ENCODE measurements at places on chromosomes 2 and 18.

- no peak for DNase-seq
Measured at GRCh38 chr2:187943772-187944369, 347.8 kb upstream of the GULP1 start.

GRCh38 chr2:224545884-224546644, 39.1 kb downstream of the CUL3 start:
- DNase-seq, result no peak

- no peak for DNase-seq
Measured at GRCh38 chr2:60456115-60456770, 97.2 kb downstream of the BCL11A start.

DNA sequence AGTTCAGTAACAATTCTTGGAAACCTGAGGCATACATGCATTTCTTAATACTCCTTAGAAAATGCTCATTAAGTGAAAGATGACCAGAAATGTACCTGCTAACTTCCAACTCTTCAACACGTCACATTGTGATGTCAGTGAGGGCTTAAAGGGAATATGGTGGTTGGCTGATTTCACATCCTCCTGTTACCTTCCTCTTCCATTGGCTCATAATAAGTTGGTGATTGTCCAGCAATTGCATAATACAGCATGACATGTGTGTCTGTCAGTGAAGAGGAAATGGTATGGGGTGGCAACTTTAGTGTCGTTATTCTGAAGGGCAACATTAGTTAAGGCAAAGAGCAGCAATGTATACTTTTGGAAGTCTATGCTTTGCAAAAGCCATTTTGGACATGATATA, 26.0 kb downstream of the PLEK start:
- no peak for DNase-seq

GRCh38 chr2:27792759-27793158, 21.2 kb downstream of the MRPL33 start:
- DNase-seq, result no peak

DNA sequence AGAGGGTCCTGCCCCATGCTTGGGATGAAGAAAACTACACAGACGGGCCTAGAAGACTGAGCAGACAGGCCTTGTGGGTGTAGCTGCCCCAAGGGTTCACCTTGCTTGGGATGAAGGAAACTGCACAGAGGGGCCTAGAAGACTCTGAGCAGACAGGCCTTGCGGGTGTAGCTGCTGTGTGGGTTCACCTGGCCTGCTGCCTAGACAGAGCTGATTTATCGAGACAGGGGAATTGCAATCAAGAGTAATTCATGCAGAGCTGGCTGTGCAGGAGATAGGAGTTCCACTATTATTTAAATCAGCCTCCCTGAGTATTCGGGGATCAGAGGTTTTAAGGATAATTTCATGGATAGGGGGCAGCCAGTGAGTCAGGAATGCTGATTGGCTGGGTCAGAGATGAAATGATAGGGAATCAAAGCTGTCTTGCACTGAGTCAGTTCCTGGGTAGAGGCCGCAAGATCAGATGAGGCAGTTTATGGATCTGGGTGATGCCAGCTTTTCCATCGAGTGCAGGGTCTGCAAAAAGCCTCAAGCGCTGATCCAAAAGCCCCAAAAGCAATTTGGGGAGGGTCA, 341.4 kb downstream of the GALR1 start:
- no peak for DNase-seq

DNA sequence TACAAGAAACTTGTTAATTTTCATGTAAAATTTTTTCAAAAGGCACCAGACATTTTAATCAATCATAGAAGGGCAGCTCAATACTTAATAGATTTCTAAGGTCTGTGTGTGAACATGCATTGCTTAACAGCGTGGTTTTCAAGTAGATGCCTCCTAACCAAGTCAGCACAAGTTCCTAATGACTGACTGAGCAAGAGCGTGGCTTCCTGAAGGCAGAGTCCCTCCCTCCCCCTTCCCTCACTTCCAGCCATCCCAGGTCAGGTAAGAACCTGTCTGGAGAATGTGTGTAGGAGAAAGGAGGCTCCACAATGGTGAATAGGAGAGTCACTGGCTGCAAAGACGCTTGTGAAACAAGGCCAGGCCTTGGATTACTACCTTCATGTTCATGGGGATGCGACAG, 33.5 kb upstream of the DAPL1 start:
- no peak for DNase-seq

- no peak for DNase-seq
Measured at GRCh38 chr2:224973112-224974016, 68.9 kb downstream of the DOCK10 start.

DNA sequence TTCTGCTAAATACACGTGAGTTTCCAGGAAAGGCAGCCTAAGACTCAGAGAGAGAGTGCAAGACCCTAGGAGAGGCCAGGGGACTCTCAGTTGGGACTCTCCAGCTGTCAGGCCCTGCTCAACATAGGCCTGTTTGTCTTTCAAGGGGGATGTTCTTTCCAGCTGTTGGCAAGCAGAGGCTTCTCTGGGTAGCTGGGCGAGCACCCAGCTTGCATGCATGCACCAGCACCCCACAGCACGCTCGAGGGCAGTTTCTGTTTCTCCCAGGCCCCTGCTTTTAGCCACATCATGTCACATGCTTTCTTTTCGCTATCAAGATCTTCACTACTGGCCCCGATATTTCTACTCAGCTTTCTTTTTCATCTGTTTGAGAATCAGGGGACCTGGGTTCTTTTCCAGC, 479.3 kb upstream of the HS6ST1 start:
- DNase-seq, result no peak

DNA sequence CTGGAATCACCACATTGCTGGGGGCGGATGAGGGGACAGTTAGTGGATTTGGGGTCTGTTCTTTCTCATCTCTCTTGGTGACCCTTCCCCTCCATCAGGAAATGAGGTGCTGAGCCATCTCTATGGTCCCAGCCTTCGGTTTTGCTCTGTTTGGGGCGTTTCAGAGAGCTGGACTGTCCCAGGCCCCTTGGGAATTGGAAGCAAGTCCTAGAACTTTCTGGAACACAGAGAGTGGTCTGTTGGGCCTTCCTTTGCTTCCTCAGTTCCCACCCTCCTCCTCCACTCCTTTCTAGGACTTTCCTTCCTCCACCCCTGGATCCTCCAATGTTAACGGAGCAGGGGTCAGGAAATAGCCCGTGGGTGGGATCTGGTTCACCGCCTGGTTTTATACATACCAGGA, 17.0 kb downstream of the RRM2 start:
- no peak for DNase-seq

GRCh38 chr2:171858397-171858958, 35.6 kb downstream of the SLC25A12 start:
- no peak for DNase-seq

DNA sequence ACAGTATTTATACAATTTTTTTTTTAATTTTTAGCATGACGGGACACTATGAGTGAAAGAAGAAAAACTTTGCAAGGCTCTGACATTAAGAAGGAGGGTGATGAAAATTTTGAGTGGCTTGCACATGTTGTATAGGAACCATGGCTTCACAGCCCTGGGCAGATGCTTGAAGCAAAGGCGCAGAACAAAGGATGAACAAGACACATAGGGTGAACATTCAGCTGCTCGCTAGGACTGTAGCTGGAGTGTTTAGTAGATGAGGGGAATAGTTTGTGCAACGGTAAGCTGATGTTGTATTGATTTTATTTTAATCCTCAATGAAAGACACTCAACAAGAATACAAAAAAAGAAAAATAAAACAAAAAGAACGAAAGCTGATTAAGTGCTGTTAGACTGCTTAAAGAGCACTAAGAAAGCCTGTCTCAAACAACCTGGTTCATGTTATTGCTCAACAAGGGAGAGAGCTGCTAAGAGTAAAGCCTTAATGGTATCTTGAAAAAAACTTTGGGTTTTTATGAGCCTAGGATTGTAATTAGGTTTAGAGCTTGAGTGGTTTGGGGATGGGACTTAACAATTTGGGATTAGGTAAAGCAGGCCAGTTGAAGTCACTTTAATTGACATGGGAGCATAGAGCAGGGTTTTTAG, 41.2 kb upstream of the GCFC2 start:
- no peak for DNase-seq

GRCh38 chr2:123434546-123435395, 590.3 kb upstream of the CNTNAP5 start:
- DNase-seq, result no peak

- no peak for DNase-seq
Measured at GRCh38 chr2:27150639-27151230, 1.9 kb downstream of the TCF23 start.

GRCh38 chr2:46018773-46019591, 278.2 kb upstream of the EPAS1 start:
- DNase-seq, result no peak

- no peak for DNase-seq
Measured at GRCh38 chr2:84847326-84848050, 33.4 kb downstream of the TRABD2A start.

DNA sequence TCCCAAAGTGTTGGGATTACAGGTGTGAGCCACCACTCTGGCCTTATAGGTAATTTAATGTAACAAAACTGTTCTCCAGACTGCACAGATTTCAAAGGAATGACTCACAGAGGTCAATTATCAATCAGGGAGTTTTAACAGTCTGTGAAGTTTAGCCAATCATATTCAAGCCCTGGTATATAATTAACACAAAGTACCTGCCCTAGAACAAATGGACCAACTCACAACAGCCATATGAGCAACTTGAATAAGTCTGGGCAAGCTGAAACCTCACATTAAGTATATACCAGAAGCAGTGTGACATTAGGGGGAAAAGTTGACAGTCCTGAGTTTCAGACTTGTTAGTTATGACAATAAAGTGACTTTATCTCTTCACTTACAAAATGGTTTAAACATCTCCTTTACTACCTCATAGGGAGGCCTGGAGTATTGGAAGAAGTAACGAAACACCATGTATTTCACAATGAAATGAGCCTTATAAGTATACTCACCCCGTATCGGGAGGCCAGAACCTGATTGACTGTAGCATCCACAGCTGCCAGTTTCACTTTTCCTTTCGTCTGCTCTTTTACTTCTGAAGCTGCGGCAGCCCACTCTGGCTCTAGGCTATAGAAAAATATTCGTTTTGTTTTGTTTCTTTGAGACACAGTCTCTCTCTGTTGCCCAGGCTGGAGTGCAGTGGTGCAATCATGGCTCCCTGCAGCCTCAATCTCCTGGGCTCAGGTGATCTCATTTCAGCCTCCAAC, 22.2 kb downstream of the PDIA6 start:
- DNase-seq, result no peak

- DNase-seq, result no peak
Measured at GRCh38 chr18:13302040-13302439, 83.5 kb downstream of the LDLRAD4 start.

- DNase-seq, result no peak
Measured at GRCh38 chr2:85971366-85971765, 82.6 kb upstream of the ST3GAL5 start.

DNA sequence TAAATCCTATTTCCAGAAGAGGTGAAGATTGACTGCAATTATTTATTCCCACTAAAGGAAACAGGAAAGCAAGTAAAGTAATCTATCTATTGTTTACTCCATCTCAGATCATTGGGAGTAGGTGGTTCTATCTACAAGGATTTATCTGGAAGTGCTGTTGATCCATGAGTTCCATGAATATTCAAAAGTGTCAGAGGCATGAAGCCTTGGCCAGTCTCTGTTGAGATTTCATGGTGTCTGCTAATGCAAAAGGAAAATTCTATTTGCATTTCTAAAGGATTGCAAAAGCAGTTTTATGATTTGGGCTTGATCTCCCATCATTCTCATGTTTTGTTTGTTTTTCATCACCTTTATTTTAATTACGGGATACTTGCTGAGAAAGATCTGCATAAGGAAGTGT, 102.4 kb upstream of the ST6GAL2 start:
- DNase-seq, result no peak

GRCh38 chr2:17190527-17190926, 327.7 kb downstream of the RAD51AP2 start:
- no peak for DNase-seq

- no peak for DNase-seq
Measured at GRCh38 chr18:23573626-23574431, 12.5 kb downstream of the NPC1 start.

- DNase-seq, result no peak
Measured at GRCh38 chr2:32741575-32741974, 113.7 kb downstream of the TTC27 start.

- peak; percentile 18 for DNase-seq
Measured at GRCh38 chr2:118309946-118310680, 221.8 kb downstream of the INSIG2 start.

GRCh38 chr2:20539133-20539719, 92.4 kb downstream of the RHOB start:
- DNase-seq, result no peak

DNA sequence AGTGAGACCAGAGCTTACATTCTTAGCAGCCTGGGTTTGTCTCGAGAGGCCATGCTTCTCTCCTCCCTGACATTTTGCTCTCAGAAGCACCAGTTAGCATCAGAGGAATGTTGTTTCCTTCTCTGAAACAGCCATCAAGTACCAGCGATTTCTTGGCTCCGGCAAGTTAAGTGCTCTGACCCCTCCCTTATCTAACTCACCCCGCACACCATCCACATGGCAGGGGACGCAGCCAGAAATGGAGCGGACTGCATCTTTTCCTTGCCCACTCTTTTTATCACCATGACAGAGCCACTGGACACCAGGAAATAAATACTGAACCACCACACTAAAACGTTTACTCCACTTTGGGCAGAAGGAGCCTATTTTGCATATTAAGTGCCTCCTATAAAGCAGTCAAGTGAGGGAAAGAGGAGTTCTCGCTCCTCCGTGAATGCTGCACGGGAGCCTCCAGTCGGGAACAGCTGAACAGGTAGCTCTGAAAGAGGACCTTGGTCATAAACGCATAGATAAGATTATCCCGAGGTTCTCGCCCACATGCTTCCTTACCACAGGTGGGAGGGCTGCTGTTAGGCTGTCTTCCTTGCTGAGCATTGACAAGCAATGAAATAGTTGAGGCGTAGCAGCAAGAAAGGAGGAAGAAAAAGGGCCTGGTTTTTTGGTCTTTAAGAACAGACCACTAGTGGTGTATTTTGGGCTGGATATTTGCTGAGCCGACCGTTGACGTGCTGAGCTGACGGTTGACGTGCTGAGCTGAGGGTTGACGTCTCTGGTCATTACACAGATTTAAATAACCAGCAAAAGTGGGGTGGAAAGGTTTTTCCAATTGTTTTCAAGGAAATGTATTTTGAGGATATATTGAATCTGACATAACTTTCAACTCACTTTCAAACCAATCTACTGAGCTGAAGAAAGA, 71.4 kb upstream of the ITGB6 start:
- DNase-seq, result no peak

DNA sequence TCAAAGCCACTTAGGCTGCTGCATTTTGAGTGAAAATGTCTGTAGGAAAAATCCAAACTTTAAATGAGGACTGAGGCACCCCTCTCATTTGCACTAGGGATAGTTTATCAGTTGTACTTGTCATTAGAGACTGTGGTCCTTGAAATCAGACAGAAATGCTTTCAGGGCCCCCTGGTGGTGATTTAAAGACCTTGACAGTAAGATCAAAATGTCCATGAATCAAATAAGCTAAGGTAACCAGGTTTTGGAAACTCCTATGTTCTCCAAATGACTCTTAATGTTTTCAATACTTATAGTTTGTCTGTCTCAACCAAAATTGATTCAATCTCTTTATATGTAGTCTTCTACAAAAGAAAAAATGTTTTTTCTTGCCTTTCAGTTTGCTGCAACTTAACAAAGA, 28.8 kb upstream of the DDX18 start:
- peak; percentile 36 for DNase-seq

GRCh38 chr18:3973191-3973850, 481.8 kb downstream of the DLGAP1 start:
- no peak for DNase-seq
